NCI-H2081 treated with DMSO at 0.1 percent for 48 hours (cell line): ENCODE measurements at places on chromosomes 4 and X.

GRCh38 chrX:146854281-146854680 lies 39.7 kb upstream of the CXorf51A start:
- no peak for DNase-seq

DNA sequence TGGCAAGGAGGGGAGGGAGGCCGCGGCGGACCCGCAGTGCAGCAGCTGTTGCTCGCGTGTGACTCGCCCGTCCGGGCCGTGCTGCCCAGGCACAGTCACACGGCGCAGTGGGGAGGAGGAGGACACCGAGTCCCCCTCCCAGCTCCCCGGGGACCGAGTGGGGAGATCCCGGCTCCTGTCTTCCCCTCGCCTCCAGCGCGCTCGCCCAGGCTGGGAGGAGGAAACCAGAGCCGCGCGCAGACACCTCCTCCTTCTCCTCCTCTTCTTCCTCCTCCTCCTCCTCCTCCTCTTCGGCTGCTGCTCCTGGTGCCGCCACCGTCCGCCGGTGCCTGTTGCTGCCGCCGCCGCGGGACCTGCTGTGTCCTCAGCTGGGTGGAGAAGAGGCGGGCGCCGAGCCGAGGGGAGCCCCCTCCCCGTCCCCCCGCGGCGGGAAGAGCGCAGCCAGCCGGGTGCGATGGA lies at the start of gene TBC1D1:
TBC1D1 (plus strand) TSS at position 284 of the 459 bp plus-strand sequence. CDS start 11,012 bp downstream, outside the sequence.
- DNase-seq: no peak

GRCh38 chr4:124191329-124191728 lies 521.2 kb downstream of the ANKRD50 start:
- DNase-seq: no peak

DNA sequence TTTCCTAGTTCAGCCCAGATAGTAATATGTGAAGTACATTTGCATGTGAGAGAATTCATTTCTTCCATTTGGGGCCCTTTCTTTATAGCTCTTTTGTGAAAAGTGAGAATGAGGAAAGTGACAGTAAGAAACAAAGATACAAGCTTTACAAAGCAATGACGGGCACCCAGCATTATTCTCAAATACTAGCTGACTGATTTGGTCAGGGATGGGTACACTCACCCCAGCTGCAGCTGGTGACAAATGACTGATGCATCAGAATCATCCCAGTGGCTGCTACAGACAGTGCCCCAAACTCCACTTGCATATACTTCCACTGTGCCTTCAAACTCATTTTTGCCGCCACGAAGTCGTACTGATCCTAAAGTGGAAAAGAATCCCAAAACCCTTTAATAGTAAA lies 14.8 kb downstream of the PRSS12 start:
- no peak for DNase-seq

- no peak for DNase-seq
Measured at GRCh38 chr4:26050671-26051070, 136.7 kb downstream of the SMIM20 start.

DNA sequence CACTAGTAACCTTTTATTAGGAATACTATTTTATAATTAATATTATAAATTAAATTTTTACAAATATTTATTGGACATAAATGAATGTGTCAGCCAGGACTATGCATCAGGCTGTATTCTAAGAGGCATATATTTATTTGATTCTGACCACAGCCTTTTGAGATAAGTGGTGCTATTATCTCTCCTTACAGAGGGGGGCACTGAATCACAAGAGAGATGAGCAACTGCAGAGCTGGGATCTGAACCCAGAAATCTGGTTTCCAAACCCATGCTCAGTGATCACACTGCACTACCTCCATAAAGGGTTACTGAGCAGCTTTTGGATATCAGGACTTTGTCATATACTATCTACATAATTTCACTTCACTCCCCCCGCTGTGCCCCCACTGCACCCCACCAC lies 322.0 kb downstream of the TMA16 start:
- no peak for DNase-seq

DNA sequence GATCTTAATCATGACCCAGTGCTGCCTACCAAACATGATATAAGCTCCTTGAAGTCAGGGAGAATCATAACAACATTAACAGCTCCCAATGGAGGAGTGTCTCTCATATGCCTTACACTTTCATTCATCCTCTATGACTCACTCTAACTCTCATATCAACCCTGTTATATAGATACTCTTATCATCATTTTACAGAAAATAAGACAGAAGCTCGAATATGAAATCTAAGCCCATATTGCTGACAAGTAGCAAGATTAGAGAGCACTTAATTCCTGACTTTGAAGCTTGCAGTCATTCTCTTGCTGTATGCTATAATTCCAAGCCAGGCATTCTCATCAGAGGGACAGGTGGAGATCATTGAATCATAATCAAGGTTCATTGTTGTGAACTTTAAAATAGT lies 476.7 kb upstream of the ATOH1 start:
- no peak for DNase-seq

GRCh38 chr4:130147641-130148040 lies 1051.7 kb downstream of the C4orf33 start:
- DNase-seq: no peak

GRCh38 chr4:7451434-7451789 lies 16.7 kb upstream of the PSAPL1 start:
- DNase-seq: no peak

DNA sequence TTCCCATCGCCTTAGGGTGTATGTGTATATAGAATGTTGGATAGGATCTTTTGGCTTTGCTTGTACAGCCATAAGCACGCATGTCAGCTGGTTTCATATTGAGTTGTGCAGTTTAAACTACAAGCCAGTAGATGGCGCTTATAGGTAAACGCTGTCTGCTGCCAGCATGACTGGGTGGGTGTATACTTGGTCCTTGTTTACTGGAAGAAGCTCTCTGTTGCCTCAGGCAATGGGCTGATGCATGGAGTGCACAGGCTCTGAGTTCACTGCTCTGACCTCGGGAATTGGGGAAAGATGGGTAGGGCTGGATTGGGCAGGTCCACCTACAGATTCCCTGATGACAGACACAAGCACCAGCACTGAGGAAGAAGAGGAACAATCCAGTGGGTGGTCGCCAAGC lies 831.5 kb downstream of the STIM2 start:
- peak; percentile 17 for DNase-seq

- DNase-seq: no peak
Measured at GRCh38 chr4:188680004-188680666, 540.9 kb downstream of the TRIML1 start.

GRCh38 chrX:5823903-5824302 lies 404.8 kb downstream of the NLGN4X start:
- no peak for DNase-seq

GRCh38 chrX:19334945-19335626 lies 8.6 kb upstream of the PDHA1 start:
- DNase-seq: peak; percentile 4

DNA sequence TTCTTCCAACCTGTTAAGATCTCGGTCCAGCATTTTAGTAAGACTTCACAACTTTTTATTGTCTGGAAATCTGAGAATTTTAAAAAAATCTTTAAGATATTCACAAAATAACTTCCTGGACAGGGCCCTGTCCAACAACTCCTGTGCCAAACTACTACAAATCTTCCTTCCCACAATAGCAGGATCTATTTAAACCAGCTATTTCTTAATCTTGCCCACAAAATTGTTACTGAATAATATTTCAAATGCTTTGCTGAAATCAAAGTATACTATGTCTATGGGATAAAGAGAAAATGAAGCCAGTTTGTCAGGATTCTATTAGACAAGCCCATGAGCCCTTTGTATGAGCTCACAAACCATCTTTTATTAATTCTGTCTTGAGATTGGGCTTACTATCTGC lies 104.1 kb upstream of the DDIT4L start:
- DNase-seq: no peak

DNA sequence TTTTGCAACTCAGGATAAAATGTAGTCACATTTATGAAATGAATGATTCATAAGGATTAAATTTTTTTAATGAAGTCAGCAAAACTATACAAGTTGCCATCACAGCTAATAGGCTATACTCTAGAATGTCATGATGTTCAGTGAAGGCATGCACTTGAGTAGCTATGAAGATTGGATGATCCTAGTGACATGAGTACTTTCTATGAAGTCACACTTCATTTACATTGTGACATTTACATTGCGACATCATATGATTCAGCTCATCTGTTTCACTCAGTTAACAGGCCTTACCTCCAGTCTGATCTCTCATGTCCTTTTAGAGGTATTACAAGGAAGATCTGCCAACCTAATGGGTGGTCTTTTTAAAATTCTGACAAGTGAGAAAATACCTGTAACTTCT lies 82.7 kb upstream of the FGF13 start:
- DNase-seq: no peak

DNA sequence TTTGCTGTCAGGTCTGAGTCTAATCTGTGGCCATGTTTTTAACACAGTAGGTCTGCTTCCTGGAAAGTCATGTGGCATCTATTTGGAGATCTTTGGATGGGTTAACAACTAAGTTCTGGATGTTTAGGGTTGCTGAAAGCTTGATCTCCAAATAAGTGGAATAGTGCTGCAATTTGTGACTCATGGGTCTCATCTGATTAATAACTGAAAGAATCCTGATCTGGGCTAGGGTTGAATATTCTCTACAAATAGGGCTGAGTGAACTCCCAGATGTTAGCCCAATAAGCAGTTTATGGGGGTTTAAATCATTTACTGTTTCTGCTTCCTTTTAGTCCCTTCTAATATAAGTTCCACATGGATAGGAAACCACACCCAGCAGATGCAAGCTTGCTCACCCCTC lies 23.1 kb downstream of the CT47C1 start:
- no peak for DNase-seq

- DNase-seq: no peak
Measured at GRCh38 chr4:125316791-125317524, 2.2 kb downstream of the FAT4 start.

DNA sequence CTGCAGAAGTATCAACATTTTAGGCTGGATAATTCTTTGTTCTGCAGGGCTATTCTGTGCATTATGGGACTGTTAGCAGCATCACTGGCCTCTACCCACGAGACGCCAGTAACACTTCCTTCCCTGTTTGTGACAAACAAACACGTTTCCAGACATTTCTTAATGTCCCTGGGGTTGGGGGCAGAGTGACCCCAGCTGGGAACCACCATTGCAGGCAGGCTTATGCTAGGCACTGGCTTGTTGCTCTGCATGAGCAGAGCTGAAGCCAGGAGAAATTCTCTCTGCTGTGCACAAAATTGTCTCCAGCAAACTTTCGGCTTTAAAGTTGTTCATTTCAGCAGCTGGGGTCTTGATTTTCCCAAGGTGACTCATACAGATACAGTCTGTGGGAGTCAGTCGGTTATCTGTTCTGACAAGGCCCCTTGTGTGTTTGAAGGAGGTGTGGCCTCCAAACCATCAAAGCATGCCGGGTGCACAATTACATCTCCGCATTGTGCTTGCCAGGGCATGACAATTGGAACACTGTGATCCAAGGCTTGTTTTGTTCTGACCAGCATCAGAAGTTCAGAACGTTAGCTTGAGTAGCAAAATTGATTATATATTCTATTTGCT lies 156.4 kb upstream of the BOD1L1 start:
- no peak for DNase-seq

DNA sequence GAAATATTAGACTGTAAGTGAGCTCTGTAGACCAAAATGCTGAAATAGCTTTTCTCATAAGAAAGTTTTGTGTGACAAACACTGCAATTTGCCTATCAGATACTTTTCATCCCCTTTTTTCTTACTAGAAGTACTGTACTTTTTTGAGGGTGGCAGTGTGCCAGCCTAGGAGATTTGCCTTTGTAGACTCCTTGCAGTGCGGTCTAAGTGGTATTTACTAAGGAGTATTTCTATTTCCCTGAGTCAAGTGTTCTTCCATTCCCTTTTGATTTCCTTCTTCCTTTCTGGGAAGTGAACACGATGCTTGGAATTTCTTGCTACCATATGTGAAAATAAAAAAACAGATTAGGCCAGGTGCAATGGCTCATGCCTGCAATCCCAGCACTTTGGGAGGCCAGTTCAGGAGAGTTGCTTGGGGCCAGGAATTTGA lies 34.6 kb downstream of the PDLIM5 start:
- DNase-seq: no peak

- no peak for DNase-seq
Measured at GRCh38 chrX:11541510-11541909, 124.2 kb downstream of the ARHGAP6 start.

DNA sequence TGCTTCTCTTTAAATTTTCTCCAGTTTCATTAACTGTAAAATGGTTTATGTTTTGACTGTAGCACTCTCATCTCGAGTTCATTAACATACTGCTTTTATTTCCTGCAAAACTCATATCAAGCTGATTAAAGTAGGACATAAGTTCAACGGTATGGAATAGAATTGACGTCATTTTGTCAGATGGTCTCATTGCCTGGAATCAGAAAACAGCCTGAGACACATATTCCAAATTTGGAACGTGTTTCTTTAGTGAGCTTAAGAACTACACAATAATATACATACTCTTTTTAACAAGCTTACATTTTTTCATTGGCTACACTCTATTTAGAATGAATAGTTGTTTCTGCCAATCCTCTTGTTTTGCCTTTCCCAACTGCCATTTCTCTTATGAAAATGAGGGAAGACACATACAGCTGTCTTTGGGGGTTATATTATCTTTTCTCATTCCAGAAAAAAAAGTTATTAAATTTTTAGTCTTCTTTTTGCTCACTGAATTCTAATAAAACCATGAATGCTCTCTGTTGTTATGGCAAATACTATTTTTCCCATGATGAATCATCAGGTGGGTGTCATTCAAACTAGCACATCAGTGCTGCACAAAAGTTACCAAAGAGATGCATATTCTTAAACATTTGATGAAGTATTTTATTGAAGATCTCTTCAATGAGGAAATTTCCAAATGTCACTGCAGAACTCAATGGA lies 162.8 kb downstream of the GABRB1 start:
- DNase-seq: no peak

GRCh38 chrX:340641-341423 lies 22.2 kb upstream of the GTPBP6 start:
- no peak for DNase-seq

DNA sequence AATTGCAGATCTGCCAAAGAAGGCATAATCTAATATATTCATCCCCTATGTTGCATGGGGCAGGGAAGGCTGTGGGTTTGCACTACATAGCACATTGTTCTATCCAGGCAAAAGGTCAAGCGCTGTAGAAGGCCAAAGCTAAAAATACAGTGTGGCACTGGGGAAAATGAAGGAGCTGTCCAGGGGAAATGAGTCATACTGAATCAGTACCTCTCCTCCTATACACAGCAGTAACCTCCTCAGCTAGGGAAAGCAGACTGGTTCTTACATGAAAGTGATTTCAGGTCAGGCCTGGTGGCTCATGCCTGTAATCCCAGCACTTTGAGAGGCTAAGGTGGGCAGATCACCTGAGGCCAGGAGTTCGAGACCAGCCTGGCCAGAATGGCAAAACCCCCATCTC lies 31.0 kb upstream of the SLC25A4 start:
- DNase-seq: no peak

GRCh38 chr4:45679411-45679810 lies 444.4 kb downstream of the GABRG1 start:
- DNase-seq: no peak

DNA sequence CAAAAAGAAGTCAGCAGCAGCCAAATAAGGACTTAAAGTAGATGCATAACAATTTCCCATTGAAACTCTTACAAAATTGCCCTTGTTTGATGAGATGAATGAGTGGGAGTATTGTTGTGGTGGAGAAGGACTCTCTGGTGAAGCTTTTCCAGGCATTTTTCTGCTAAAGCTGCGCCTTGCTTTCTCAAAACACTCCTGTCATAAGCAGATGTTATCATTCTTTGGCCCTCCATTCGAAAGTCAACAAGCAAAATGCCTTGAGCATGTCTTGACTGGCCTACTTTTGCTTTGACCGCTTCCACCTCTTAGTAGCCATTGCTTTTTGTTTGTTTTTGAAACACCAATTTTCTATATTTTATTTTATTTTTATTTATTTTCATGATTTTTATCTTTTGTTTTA lies 340.9 kb upstream of the FGF13 start:
- no peak for DNase-seq

- DNase-seq: no peak
Measured at GRCh38 chrX:10470009-10470408, 150.4 kb downstream of the MID1 start.
